ENCODE measurements at places on chromosomes 3 and 15.

GRCh38 chr15:50003786-50004334 is 115.2 kb downstream of the ATP8B4 start:
- DNase-seq, result peak; percentile 74

- DNase-seq, result no peak
Observed at GRCh38 chr3:12830785-12831156, 10.6 kb downstream of the RPL32 start.

DNA sequence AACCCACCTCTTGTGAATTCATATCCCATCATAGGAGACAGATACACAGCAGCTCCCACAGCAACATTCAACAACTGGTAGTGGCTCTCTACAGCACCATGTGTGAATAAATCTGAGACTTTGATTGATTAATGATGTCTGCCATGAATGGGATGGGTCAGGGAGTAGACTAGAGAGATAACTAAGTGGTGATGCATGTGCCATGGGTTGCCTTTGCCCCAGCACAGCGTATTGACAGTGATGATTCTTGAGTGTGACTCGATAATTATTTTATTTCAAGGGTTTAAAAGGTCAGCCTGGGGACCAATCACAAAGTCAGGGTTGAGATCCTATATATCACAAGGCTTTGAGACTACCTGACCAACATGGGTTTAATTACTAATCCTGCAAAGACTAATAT is 295.9 kb downstream of the PTPRG start:
- no peak for DNase-seq

GRCh38 chr15:33314069-33314468 is 3.3 kb downstream of the RYR3 start:
- no peak for DNase-seq

- DNase-seq, result no peak
Observed at GRCh38 chr3:189718215-189718614, 87.0 kb downstream of the TP63 start.

GRCh38 chr15:93587059-93587521 is 498.1 kb upstream of the RGMA start:
- DNase-seq, result no peak

DNA sequence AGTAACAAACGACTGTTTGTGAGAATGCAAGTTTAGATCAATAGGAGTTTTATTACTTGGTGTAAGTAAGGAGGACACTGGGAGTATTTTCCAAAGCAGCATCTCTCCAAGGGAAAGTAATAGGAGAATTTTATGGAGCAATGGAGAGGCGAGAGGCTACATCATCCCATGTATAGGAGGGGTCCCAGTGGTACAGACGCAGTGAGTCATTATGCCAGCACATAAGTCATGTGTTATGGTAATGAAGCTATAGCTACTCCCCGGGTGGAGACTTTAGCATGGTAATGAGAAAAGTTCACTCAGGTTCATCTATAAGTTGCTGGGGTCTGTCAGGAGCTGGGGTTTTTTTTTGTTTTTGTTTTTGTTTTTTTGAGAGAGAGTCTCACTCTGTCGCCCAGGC is 29.5 kb upstream of the ZNF445 start:
- DNase-seq, result no peak

GRCh38 chr3:171833789-171834460 is 9.2 kb upstream of the TMEM212 start:
- no peak for DNase-seq

DNA sequence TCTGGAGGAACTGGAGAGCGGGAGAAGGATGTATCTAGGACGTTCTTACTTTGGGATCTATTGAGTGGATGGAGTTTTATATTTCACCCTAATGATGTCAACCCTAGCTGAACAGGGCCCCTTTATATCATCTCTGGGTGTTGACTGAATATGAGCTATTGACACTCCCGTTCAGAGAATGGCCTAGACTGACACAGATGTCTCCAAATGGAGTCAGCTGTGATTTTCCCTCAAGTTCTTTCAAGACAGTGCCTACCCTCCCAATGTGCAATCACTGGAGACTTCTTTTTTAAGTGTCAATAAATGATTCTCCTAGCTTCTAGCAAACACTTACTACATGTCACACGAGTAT is 63.8 kb downstream of the FRMD4B start:
- DNase-seq, result no peak

DNA sequence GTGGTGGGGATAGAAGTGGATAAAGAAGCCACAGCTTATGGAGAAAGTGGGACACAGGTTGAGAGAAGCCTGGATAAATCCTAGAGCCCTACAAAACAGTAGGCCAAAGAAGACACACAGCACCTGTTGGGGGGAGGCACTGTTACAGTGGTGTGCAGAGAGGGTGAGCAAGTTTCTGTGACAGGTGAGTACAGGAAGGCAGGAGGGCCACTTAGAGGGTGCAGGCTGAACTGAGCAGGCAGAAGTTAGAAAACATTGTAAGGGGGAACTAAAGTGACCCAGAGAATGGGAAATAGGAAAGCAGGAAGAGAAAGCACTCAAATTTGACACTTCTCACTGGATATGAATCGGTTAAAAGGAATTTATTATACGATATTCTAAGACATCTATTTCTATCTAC is 146.1 kb upstream of the TMCO5A start:
- DNase-seq, result no peak

- no peak for DNase-seq
Observed at GRCh38 chr15:64519897-64520296, 59.5 kb downstream of the ZNF609 start.

DNA sequence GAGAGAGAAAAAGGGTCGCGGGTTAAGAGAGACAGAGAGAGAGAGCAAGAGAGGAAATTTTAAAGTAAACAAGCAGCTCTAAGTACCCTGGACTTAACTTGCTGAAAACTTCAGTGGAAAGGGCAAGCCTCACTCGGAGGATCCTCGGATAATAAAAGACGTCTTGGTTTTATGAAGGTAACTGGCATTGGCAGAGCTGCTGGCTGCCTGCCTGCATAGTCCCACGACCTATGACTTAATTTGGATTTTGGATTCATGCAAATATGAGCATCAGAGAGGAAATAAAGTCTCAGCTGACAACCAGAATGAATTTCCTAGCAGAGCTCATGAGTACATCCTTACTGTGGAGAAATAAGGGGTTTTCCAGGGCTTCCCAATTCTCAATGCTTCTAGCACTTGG is 95.1 kb upstream of the PDZRN3 start:
- DNase-seq, result no peak

DNA sequence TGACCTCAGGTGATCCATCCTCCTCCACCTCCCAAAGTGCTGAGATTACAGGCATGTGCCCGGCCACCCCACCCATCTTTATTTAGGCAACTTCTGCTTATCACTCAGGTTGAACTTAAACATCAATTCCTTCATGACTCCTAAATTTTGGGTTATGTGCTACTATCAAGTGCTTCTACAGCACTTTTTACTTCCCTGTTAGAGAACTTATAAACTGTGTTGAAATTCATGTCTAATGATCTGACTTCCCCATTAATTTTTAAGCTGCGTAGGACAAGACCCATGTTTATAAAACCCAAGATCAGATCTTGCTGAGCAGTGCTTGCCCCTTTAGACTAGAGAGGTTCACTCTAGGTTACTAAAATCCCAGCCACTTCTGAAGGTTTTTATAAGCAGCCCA is 266.2 kb upstream of the TPRG1 start:
- DNase-seq, result no peak

DNA sequence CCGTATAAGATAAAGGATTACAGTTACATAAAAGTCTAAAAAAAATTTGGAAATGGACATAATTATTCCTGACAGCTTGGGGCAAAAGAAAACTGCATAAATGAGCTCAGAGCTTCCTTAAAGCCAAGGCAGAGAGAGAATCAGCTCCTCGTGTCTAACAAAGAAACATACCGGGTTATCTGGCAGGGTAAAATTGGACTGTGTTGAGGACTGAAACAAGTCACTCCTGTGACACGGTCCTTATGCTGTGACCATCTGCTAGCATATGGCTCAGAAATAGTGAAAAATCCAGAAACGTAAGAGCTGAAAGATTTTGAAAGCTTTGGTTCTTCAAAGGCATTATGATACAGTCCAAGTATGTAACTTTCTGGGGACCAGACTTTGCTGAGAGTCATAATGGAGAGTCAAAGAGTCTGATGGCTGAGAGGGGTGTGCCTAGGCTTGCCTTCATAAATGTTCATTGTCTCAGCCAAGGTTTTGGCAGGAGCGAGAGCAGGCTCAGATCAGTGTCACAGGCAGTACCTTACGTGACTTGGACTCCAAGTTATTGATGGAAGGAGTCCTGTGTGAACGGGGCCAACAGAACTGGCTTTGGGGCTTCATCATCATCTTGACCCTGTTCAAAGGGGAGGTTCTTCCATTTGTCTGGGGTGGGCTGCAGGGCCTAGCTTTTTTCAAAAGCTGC is 12.5 kb downstream of the MAP6D1 start:
- DNase-seq, result no peak

DNA sequence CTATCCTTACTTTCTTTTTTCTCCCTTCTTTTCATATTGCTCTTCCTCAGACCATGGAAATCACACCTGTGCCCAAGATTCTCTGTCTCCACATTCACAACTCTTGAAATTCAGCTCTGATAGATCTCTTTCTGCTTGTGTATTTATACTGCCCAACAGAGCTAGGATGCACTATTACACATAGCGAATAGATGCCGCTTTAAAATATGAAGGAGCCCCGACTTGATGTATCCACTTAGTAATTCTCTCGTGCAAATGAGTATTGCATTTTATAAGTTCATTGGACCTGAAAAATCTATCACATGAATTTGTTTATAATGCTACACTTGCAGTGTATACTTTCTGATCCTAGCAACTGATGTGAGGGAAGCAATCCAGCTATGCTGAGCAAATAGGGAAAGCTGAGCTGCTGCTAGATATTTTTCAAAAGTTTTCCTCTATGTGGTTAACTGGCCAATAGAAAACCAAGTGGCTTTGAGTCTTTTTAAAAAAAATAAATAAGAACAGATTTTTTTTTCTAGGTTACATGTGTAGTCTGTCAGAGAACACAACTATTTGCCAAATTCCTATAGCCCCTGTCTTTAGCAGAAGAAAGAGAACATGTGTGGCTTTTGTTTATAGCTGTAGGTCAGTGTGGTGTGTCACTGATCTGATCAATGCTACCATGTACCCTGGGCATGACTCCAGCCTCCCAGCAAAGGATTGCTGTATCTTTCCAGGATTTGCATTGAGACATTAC is 64.3 kb upstream of the LEKR1 start:
- no peak for DNase-seq

DNA sequence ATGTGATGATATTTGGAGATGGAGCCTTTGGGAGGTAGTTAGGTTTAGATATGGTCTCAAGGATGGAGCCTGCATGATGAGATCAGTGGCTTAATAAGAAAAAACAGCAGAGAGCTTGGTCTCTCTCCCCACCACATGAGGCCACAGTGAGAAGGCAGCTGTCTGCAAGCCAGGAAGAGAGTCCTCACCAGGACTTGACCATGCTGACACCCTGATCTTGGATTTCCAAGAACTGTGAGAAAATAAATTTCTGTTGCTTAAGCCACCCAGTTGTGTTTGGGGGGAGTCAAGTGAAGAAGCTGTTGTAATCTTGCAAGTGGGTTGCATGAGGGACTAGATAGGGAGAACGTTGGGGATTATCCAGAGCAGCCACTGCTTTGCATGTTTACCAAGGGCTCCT is 62.3 kb upstream of the TNFAIP8L3 start:
- no peak for DNase-seq

DNA sequence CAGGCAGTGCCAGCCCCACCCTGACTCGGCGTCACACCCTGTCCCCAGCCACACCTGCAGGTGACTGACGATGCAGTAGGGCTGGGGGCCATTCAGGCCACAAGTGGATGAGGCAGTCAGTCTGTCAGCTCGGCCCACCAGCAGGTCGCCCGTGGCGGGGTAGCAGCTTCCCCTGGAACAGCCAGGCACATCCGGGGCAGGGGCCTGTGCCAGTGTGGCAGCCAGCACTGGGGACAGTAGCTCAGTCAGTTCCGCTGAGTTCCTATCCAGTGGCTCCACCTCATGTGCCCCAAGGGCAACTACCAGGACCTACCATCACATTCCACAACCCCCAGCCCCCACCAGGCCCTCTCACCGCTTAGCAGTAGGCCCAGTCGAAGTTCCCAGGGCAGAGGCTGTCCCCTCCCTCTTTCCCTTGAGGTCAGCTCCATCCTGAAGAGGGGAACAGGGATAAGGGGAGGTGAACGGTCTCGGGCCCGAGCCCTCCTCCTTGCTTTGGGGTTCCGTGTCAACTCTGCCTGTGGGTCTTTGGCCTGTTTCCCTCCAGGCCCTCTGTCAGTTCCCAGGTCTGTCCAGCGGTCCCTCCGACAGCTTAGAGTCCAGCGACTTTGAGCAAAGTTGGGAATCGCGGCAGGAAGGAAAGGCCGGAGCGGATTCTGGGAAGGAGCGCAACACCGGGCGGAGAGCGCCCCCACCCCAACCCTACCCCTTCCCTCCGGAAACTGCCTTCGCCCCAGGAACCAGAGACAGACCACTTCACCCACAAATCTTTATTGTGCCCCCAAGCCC is at the start of gene LAMB2:
TSS of gene LAMB2 (minus strand) at position 614 of the 789 bp plus-strand sequence. CDS start at position 431, 183 bp downstream.
- no peak for DNase-seq

DNA sequence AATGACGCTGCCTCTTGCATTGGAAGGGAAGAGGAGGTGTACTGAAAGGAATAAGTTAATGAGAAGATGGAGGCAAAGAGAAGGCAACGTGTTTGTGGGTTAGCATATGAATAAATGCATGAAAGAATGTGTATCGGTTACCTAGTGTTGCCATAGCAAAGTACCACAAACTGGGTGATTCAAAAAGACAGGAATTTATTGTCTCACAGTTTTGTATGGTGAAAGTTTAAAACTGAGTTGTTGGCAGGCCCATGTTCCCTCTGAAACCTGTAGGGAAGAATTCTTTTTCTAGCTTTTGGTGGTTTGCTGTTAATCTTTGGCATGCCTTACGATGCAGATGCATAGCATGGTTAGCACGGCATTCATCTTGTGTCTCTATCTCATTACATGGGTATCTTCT is 729.9 kb downstream of the MECOM start:
- DNase-seq, result no peak

DNA sequence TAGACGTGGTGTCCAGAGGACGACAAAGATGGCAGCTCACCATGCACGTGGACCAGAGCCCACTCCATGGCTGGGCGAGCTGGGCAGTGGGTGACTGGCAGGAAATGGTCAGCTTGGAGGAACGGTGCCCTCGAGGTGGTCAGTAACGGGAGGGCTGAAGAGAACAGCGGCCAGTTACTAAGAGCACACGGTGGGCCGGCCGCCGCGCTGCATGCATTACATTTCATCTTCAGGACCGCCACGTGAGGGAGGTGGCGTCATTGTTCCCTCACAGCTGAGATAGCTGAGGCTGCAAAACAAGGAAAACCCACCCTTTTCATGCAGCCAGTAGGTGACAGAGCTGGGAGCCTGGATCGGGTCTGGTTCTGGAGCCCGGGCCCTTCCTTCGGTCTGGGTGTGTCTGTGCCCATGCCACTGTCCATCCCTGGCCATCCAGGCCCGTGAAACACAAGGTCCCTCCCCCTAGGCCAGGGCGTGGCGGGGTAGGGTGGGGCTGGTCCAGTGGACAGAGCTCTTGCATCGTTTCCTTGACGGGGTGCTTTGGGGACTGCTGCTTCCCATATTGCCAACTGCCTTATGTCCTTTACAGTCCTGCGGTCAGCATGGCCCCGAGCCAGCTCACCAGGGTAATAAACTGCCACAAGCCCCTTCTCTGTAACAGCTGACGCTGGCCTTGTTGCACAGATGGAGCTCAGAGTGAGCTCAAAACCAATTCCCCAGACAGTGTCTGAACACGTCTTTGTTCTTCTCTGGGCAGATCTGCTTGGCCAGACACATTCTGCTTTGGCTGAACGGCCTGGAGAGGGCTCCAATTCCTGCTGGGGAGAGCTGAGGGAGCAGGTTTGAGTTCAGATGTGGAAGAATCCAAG is 51.8 kb downstream of the RGMA start:
- no peak for DNase-seq

Data from activated naive CD4-positive, alpha-beta T cell treated with anti-CD3 and anti-CD28 coated beads for 36 hours (primary cell).